ENCODE measurements at places on chromosomes 5 and 9. TPM values are rescaled to one million over a fixed set of nuclear protein-coding genes. Genes with fewer than 3 reads are reported as not detected.

- ATAC-seq, result no peak
Observed at GRCh38 chr5:148416416-148416815, 32.7 kb downstream of the FBXO38 start.

DNA sequence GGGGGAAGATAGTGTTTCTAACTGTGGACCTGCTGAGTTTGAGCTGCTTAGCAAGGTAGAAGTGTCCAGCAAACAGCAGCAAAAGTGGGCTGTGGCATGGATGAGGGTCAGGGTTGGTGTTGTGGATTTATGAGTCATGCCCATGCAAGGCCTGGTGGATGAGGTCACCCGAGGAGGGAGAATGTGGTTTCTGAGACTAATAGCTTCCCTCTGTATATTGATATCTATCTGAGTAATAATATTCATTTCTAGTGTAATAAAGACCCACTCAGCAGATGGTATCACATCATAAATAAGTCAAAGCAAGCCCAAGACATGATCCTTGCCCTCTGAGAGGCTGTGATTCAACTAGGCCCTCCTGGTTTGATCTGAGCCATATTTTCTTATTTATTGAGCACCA, 597.8 kb upstream of the CLINT1 start:
- ATAC-seq, result no peak

DNA sequence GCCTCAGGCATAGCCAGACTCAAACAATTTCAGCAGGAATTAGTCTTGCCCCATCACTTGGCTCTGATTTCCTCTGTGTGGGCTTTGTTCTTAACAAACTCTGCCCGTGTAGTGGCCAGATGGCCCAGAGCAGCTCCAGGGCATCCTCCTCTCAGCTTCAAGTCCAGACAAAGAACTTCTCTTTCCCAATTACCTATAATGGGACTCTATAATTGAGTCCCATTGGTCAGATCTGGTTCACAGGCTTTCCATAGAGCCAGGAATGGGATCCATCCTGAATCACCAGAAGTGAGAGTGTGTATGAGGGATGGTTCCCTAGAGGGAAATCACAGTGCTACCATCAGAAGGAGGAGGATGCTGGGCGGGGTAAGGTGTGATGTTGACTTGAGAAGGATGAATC, 515.8 kb downstream of the KIF4B start:
- ATAC-seq, result no peak

GRCh38 chr5:39780347-39780746, 355.6 kb upstream of the DAB2 start:
- no peak for ATAC-seq

Gene ANKRD34B
- not detected for total RNA-seq

Gene PCDHGA3
- total RNA-seq, result 5.7 TPM

Gene LCN1
- not detected for total RNA-seq

Data from gastroesophageal sphincter (tissue), 4 donors.